ENCODE measurements at places on chromosomes 7 and 10.

- DNase-seq = no peak
These were observed 18.6 kb upstream of the ZMIZ2 start for GRCh38 chr7:44729949-44730590.

DNA sequence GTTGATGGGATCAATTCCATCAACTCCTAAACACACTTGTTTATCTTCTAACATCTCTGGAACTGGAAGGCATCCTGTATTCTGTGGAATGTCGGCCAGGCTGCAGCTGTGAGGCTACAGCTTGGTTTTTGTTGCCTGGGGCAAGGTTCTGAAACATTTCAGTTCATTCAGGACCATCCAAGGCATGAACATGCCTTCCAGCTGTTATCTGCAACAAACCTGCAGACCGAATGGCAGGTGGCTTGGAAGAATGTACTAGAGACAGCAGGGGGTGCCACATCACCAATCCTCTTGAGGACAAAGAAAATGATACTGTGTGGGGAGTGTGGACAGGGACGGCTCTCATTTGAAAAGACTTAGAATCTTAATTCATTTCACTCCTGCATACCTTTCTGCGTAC, 12.4 kb downstream of the PAPOLB start:
- DNase-seq = no peak

DNA sequence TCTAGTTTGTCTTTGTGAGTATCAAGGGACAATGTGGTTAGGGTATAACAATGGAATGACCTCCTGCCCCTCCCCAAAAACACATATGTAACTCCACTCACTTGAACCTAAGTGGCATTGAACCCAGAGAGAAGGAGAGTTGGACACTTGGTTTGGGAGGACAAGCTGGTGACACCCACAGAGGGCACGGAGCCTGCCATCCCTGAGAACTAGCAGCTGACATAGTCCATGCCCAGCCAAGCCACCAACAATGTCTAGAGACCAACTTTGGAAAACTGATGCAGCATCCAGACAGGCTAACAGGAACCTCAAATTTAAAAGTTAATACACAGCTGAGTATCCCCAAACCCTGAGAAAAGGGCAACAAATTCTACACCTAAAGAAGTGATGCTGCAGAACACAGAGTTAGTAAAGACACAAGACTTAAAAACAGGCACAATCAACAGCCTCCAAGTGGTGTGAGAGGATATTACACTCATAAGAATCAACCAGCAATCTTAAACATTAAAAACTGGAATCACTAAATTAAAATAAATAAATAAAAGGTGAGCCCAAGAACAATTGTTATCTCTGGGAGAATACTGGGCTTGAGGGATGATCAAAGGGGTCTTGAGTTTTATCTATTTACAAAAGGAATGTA, 27.2 kb downstream of the NUDCD3 start:
- no peak for DNase-seq

DNA sequence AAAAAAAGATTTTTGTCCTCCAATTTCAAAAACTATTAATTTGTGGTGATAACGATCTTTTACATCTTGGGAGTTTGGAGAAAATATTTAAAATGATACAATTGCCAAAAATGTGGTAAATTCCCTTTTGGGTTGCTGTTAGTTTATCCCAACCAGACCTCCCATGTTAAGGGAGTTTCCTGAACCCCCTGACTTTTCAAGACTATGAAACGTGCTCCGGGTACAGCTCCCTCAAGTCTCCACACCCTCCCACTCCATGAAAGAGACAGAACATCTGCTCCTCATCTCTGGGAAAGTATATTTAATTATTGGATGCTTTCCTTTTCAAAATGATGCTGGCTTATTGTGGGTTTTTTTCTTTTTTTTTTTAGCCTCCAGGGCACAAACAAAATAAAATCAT, 534.6 kb upstream of the NRP1 start:
- no peak for DNase-seq

DNA sequence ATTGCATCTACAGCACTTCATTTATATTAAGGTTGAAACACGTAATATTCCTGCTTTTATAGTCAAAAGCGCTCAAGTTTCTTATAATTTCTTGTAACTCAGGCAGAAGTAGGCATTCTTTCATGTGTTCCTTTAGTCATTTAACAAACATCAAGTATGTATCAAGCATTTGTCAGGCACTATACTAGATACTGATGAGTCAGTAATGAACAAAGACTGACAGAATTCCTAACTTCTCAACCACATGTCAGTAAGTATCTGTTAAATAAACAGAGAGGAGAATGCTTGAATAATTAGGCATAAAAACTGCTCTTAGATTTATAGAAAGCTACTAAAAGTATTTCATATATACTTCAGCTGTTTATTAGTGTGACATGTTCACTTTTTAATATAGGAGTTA, 9.9 kb downstream of the CRPPA start:
- DNase-seq = no peak

DNA sequence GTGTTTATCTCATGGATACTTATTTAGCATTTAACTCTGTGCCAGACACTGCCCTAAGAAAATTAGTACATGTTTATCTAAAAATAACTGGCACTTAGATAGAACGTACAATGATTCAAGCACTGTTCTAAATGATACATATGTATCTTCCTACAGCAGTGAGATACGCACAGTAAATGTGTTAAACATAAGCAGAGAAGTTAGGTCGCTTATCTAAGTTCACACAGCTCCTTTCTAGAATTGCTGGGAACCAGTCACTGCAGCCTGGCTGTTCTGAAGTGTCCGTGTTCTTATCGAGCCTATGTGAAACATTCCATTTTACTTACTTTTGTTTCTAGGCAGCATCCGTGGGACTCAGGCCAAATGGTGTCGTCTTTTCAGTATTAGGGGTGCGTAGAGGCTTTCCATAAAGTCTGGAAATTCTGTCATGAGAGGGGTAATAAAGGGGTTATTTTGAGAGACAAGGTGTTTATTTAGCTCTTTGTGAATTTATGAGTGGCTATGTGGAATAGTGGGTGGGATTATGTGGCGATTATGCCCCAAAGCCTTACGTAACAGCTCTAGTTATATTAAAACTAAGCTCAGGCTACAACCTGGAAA, 186.9 kb downstream of the SND1 start:
- no peak for DNase-seq

- DNase-seq = no peak
These were observed 196.0 kb upstream of the FZD1 start for GRCh38 chr7:91068136-91068795.

DNA sequence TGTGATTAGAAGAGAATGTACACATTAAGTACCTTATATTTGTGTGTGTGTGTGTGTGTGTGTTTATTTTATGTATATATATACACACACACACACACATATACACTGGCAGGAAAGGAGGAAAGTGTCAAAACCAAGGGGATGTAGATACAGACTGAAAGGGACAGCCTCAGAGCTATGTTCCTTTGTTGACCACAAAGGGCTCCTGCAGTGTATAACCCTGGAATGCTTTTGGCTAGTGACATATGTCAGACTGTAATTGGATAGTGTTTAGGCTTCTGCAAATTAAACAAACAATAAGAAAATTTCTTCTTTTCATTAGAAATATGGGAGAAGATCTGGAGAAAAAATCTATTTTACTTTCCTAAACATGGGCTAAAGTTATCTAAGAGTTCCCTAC, 15.9 kb downstream of the GBF1 start:
- no peak for DNase-seq

- no peak for DNase-seq
These were observed 60.6 kb downstream of the C10orf143 start for GRCh38 chr10:130049987-130050386.

DNA sequence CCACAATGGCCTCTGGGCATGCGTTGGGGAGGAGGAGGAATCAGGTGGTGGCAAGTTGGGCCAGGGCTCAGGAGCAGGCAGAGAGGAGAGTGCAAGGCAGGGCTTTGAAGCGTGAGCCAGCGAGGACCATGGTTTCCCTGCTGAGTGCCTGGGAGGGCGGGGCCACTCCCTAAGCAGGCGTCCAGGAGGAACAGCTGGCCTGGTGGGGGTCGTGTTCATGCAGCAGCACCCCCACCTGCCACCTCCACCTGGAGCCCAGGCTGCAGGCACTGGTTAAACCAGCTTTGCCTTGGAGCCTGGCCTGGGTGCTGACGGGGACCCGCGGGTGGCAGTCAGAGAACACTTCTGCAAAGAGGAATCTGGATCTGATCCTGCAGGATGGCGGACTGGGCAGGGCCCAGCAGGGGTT, 24.2 kb upstream of the AQP1 start:
- DNase-seq = no peak

DNA sequence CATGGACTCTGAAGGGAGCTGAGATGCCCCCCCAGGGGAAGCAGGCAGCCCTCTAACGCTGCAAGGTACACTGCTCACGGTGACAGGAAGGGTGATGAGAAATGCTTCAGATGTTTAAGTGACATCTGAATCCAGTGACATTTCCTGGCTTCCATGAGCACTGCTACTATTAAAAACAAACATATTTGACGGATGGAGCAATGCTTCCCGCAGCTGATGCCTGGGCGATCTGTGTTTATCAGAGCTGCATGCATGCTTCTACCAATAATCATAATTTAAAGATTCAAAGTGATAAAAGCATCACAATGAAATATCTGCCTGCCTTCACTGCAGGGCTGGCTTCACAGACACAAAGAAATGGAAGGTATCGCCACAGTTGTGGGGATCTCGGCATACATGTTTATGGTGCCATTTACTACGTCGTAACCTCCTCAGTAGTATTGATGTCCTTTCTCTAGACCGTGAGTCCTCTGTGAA, 66.1 kb upstream of the AOAH start:
- DNase-seq = no peak

DNA sequence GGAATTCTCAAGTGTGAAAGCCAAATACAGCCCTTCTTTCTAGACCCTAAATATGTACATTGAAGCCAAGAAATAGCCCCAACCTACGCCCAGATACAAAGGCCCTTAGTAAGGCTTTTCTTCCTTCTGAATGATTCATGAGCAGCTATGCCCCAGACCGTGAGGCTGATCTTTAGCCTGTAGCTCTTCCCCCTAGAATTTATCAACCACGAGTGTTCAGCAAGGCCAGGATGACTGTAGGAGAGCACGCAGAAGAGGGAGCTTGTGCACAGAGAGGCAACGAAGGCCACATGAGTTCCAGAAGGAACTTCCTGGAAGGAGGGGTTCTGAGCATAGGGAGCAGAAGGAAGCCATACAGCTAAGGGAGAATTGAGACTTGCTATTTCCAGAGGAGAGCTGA, 53.0 kb upstream of the HABP2 start:
- DNase-seq = no peak

DNA sequence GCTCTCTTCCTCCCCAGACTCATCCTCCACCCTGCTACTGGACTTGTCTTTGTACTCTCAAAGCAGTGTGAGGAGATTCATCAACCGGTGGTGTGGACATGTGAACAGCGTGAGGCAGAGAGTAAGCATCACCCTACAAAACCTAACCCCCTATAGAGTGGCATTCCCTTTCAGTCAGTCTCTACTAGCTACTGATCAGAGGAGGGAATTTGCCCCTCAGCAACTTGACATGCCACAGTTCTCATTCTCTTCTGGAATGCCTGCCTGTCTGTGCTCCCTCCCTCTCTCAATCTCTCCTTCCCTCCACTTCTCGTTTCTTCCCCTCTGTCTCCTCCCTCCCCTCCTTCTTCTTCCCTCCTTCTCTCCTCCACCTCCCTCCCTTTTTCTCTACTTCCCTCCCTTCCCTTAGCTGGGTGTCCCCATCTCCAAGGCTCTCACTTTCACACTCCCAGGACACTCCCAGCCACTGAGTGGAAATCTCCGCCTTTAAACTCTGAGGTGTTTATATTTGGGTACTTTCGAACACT, 24.6 kb downstream of the H2AZ2 start:
- no peak for DNase-seq

DNA sequence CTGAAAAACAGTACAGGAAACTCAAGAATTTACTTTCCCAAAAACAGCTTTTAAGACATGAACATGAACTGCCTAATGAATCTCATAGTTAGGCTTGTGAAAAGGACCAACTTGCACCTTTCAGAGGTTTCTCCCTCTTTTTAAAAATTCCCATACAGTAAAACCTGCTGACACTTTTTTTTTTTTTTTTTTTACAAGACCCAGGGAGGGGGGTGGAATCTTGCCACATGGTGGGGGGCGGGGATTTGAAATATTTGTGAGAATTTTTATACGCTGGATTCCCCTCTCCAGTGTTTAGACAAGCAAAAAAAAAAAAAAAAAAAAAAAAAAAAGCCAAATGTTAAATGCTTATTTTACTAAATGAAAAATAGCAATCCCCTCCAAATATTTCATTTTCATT, 57.4 kb downstream of the HIBADH start:
- no peak for DNase-seq

- DNase-seq = no peak
These were observed 586.4 kb upstream of the SEMA3D start for GRCh38 chr7:85773116-85773728.

GRCh38 chr10:124157271-124157681, 63.9 kb upstream of the CHST15 start:
- DNase-seq = no peak

DNA sequence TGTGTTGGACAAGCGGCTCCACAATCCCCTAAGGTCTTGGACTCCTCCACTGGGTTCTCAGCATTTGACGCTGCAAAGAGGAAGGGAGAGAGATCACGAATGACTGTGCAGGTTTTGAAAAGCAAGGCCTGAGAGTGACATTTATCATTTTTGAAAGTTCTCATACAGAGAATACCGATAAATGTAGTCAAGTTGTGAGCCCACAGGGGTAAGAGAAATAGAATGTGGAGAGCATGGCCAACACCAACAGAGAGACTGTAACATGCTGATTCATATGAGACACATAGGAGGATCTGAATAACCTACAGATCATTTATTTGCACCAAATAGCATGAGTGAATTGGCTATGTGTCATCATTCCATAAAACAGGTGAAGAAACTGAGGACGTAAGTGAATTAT, 230.5 kb upstream of the MBL2 start:
- no peak for DNase-seq

DNA sequence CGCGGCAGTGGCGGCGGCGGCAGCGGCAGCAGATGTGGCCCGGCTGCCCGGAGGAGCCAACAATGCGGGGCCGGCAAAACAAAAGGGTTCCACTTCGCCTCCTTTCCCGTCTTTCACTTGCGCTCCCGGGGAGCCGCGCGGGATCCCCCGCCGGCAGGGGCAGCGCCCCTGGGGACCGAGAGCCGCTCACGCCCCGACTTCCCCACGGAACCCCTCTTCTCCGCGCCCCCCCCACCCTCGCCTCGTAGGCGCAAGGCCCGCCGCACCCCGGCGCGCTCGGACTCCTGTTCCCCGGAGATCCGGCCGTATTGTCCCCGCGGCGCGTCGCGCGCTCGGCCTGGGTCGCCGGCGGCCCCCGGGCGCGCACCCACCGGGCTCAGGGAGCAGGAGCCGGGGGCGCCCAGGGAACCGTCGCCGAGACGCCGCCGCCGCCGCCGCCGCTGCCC, 854 bp downstream of the CTBP2 start:
- DNase-seq = no peak

DNA sequence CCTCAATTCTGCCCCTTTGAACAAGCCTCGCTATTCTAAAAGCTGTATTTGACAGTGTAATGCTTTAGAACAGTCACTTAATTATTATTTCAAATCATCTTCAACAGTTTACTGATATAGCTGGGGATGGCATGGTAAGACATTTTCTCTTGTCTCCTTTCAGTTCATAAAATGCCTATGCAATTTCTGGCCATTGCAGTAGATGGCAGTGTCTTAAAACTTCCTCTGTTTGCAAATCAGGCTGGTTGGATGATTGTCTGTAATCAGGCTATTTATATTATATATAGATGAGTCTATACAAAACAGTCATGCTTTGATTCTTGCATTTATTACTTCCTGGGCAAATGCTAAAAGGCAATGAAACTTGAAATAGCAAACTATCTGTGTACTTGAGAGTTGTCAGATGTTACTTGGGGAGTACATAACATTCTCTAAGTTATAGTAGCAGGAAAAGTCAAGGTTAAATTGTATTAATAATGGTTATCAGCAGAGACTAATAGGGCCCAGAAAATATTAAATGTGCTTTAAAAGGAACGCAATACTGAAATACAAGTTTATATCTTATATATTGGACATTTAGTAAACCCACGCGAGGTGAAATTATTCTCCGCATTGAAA, 55.5 kb upstream of the LHFPL3 start:
- no peak for DNase-seq

Measured in CD4-positive, alpha-beta T cell treated with Interleukin-1 beta for 1 hour (primary cell).